ENCODE measurements at places on chromosomes 7 and 10.

- DNase-seq = no peak
Measured at GRCh38 chr7:47143339-47143738, 438.6 kb downstream of the TNS3 start.

DNA sequence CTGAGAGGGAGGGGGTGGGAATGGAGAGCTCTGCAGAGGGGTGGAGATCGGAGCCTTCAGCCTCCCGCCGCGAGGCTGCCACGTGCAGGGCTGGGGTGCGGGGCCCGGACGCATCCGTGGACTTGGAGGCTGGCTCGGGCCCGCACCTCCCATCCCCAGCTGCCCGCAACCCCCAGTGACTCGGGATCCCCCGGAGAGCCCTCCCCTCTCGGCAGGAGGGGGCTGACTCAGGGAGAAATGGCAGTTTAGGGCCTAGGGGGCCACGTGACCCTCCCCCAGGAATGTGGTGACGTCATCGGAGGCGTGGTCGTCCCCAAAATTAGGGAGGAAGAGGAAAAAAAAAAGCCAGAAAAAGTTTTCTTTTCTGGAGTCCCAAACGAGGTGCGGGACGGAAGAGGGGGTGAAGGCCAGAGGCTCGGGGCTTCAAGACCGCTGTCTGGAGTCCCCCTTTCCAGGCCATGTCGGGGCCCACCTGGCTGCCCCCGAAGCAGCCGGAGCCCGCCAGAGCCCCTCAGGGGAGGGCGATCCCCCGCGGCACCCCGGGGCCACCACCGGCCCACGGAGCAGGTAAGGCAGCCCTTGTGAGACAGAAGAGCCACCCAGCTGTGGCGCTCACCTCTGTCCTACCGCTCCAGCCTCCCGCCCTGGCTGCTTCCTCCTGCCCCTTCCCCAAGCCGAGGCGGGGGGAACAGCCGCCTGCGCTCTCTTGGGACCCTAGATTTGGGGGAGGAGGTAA is at the start of gene TRIP6:
TRIP6 (plus strand) TSS at position 348 of the 736 bp plus-strand sequence; CDS start at position 459, 111 bp downstream.
- no peak for DNase-seq

DNA sequence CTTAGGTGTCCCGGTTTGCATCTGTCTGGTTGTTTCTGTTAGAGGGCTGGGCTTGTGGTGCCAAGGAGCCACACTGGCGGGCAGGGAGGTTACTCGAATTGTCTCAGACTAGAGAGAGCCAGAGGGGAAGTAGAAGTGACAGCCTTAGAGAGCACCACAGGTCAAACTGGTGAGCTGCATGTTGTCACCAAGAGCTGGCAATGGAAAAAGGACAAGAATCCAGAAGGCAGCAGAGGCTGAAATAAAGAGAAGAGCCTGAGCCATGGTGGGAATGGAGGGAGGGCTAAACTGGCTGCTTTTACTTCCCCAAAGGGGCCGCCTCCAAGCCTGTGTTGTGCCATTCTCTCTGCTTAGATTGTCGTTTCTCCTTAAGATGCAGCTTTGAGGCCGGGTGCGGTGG is 31.1 kb upstream of the RHBDD2 start:
- no peak for DNase-seq

DNA sequence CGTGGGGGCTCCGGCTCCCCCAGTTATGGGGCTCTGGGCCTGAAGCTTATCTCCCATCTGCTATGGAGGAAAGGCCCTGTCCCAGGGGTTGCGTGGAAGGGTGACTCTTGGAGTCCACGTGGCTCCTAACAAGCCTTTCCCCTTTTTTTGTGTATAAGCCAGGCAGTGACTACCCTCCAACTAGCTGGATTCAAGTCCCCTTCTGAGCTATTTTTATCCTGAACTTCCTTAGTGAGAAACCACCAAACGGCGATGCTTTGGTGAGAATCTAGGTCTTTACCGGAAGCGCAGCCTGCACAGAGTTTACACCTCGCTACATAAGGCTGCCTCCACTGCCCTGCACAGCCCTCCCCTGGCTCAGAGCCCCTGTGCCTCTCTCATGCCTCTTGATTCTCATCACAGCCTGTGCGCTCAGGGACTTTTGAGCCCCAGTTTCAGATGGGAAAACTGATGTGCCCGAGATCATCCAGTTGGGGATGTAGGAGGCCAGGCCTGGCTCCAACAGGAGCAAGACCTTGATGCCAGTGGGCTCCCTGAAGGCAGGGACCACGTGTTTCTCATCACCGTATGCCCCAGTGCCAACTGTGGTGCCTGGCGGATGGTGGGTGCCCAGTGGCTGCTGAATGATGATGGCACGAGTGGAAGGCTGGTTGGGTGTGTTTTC is 102.3 kb upstream of the PPIF start:
- no peak for DNase-seq

DNA sequence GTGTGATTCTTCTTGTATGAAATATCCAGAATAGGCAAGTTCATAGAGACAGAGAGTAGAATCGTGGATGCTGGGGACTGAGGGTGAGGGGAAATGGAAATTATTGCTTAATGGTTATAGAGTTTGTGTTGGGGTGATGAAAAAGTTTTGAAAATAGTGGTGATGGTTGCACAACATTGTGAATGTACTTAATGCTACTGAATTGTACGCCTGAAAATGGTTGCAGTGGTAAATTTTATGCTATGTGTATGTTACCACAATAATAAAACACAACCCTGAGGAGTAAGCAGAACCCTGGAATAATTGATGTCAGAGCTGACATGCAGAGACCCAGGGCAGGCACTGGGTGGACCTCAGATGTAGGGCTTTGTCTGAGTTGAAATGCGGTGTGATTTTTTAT is 57.6 kb downstream of the TACR2 start:
- no peak for DNase-seq

DNA sequence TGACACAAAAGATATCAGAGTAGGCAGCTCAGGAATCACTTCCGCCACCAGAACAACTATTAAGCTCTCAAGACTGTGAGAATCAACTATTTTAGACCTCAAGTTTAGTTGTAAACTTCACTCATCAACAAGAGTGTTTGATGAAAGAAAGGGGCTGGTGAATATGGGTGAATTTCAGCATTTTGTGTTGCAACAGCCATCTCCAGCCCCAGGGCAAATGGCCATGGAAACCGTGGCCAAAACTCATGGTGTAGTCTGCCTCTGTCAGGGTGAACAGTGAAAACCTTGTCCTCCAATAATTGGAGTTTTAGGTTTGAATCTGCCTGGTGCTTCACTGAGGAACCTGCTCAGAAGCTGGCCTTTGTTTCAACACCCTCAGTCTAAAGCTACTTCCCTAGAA is 60.0 kb downstream of the POLR1F start:
- no peak for DNase-seq

- DNase-seq = peak; percentile 20
Measured at GRCh38 chr7:127252778-127253280, at the start of gene GRM8. Gene GRM8 (minus strand): TSS chr7:127252941.

- DNase-seq = no peak
Measured at GRCh38 chr10:130017631-130018022, 53.6 kb upstream of the EBF3 start.

DNA sequence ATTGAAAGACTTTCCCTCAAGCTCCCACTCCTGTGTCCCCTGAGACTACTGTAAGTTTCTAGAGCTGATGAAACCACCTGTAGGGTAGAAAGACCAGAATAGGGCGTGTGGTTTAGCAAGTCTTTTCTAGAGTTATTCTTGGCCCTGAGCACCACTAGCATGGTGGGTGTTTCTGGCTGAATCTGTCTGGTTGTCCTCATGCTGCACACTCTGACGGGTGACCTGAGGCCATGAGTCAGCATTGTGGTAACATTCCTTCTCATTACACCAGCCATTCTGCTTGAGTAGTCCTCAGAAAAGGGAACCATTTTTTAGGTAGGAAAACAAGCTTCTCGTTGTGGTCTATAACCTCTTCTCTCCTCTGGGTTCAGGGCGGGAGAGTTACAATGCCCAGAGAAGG is 250.3 kb downstream of the SNX13 start:
- DNase-seq = no peak

GRCh38 chr7:82384051-82384464 is 59.5 kb downstream of the CACNA2D1 start:
- no peak for DNase-seq

GRCh38 chr7:92588561-92588960 is 1.6 kb downstream of the FAM133B start:
- DNase-seq = no peak

- no peak for DNase-seq
Measured at GRCh38 chr10:106618646-106619045, 545.9 kb downstream of the SORCS1 start.

DNA sequence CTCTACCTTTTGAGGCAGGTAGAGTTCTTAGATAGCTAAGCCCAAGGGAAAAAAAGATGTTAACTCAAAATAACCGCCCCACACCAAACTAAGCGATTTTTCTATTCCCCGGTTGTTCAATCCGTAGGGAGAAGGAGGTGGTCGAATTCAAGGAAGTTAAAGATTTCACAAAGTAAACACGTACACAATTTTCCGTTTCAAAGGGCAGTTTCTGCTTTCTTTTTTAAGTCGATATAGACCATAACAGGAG is 842 bp downstream of the KBTBD2 start:
- no peak for DNase-seq

- DNase-seq = no peak
Measured at GRCh38 chr7:12571691-12572090, 1.2 kb downstream of the SCIN start.

DNA sequence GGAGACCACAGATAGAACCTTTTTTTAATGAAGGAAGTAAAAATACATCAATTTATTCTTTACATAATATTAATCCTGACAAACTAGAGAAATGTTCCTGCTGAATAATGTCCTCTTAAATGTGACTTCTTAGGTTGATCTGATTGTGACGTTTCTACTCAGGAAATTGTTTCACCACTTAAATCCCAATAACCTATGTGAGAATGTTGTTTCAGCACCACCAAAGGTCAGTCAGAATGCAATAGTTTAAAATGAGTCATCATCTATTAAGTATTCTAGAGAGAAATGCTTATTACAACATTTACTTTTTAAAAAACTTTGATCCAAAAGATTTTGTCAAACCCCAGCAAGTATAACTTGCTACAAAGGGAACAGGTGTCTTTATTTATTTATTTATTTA is 155.4 kb upstream of the CACNA2D1 start:
- no peak for DNase-seq

DNA sequence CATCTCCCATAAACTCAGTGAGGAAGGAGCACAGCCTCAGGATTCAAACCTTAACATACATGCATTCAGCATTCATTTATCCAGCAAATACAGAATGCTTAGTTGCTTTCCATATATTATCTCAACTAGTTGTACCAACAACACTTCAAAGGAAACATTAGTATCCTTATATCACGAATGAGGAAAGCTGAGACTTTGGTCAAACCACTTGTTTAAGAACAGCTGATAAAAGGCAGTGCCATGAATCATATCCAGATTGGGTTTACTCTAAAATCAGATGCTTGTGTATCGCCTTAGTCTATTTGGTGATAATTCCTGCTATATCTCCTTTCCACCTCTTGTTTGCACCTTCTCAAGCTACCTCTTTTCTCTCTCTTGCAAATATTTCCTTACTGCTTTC is 1.9 kb upstream of the CPED1 start:
- DNase-seq = no peak

DNA sequence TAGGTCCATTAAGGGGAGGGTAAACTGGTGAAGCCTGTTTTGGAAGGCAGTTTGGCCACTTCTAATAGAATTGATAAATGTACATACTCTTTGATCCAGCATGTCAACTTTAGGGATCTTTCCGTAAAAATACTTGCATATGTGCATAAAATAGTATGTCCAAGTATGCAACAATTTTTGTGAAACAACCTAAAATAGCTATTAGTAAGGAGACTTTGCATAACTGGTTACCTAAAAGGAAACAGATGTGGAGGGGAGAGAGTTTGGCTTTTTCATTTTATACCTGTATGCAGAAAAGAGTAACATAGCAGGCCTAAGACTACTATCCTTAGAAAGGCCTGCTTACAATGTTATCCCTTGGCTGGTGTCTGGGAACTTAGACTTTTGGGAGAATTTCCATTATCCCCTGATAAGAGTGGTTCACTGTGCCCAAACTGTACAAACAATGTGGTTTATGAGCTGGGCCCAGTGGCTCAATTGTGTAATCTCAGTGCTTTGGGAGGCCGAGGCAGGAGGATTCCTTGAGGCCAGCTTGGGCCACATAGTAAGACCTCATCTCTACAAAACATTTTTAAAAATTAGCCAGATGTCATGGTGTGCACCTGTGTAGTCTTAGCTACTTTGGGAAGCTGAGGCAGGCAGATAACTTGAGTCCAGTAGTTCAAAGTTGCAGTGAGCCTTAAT is 21.3 kb downstream of the PTPN12 start:
- no peak for DNase-seq

- DNase-seq = no peak
Measured at GRCh38 chr10:110324201-110324804, 19.6 kb upstream of the SMNDC1 start.

DNA sequence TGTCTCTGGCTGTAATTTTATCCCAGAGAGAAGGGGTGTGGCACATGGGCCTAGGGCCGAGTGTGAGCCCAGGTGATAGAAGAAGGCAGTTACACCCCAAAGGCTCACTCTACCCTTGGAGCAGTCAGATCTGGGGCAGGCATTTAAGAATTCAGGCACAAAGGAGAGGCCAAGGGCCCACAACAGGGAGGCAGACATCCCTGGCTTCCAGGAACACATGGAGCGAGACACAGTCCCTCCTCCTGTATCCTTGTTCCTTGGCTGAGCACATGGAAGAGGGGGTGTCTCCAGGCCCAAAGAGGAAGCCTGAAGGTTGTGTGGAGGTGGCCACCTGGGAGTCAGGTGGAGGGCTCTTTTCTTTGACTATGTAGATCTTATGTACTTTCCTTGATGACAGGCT is 286.2 kb downstream of the RPS24 start:
- DNase-seq = no peak

GRCh38 chr7:80910228-80910627 is 8.6 kb downstream of the SEMA3C start:
- DNase-seq = no peak

DNA sequence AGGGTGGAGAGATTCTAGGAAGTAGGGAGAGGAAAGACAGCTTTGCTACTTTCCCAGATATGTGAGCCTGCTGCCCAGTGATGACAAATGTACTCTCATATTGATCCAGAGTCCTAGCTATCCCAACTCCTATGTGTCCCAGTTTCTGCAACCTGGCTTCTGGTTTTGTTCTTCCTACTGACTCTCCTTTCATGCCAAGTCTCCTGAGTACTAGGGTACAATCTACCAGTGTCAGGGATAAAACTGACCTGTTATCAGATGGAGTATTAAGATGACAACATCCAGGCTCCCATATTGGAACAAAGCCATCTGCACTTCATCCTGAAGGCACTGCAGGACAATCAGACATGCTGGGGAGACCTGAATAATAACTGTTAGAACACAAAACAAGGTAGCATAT is 233.7 kb upstream of the PHYHIPL start:
- DNase-seq = no peak

- DNase-seq = no peak
Measured at GRCh38 chr10:133170092-133170491, 10.1 kb downstream of the KNDC1 start.

DNA sequence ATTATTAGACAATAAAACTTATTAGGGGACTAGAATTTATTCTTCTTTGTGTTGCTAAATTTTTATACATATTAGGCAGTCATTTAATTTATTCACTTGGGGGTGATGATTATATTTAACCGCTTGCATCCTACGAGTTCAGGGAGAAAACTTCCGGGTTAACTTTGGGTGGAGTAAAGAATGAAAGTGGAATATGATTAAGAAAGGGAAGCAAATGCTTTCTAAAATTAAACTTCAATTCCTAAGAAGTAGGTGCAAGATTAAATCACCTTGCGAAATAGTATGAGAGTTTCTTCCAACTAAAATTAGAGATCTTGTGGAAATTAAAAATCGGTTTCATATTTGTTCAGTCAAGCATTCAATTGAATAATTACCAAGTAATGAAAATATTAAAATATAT is 33.5 kb downstream of the MRC1 start:
- DNase-seq = no peak

- DNase-seq = no peak
Measured at GRCh38 chr10:71398976-71399375, 2.3 kb downstream of the CDH23 start.

- DNase-seq = no peak
Measured at GRCh38 chr10:104336821-104337467, 1.3 kb downstream of the ITPRIP start.

All from naive thymus-derived CD4-positive, alpha-beta T cell (primary cell).